GM10248 (cell line): ENCODE measurements at places on chromosomes 1 and 21.

DNA sequence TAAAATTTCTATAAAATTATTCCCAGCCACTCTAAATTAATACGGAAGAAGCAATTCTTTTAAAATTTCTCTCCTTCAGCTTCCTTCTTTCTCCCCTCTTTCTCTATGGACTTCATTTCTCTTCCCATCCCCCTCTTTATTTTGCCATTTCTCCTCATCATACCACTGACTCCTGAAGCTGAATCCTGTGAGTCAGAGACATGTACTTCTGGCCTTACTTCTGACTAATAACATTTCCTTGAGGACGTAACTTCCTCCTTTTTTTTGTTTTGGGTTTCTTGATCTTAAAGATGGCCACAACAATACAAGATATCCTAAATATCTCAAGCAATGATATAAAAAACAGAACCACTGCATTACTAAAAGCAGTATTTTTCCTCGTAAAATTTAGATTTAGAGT, 63.6 kb upstream of the DENND1B start:
- no peak for DNase-seq

GRCh38 chr1:3055051-3055450, 14.0 kb upstream of the PRDM16 start:
- DNase-seq = no peak

DNA sequence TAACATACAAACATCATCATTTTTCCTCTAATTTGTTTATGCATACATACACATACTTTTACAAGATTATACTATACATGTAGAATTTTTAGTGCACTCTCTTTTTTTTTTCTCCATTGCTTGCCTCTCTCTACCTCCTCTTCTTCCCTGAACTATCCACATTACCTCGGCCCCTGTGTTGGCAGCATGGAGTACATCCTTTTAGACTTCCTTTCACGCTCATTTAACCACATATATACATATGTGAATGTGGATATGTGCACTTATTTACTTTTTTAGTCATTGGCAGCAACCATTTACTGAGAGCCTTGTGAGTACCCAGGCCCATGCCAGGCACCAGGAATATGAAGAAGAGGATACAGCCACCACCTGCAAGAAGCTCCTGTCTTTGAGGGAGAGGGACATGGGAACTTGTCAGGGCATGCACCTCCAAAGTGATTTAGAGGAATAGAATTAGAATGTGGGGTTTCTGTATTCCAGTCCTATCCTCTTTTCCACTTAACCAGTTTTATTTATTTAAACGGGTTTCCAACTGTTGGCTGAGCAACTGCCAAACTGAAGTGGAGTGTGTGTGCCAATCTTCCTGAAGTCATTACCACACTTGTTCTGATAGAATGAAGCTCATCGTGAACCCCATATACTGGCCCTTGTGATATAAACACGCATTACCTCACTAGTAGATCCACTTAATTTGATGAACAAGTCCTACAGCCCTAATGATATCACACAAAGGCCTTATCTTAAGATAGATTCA, 212.6 kb downstream of the TNR start:
- DNase-seq = no peak

DNA sequence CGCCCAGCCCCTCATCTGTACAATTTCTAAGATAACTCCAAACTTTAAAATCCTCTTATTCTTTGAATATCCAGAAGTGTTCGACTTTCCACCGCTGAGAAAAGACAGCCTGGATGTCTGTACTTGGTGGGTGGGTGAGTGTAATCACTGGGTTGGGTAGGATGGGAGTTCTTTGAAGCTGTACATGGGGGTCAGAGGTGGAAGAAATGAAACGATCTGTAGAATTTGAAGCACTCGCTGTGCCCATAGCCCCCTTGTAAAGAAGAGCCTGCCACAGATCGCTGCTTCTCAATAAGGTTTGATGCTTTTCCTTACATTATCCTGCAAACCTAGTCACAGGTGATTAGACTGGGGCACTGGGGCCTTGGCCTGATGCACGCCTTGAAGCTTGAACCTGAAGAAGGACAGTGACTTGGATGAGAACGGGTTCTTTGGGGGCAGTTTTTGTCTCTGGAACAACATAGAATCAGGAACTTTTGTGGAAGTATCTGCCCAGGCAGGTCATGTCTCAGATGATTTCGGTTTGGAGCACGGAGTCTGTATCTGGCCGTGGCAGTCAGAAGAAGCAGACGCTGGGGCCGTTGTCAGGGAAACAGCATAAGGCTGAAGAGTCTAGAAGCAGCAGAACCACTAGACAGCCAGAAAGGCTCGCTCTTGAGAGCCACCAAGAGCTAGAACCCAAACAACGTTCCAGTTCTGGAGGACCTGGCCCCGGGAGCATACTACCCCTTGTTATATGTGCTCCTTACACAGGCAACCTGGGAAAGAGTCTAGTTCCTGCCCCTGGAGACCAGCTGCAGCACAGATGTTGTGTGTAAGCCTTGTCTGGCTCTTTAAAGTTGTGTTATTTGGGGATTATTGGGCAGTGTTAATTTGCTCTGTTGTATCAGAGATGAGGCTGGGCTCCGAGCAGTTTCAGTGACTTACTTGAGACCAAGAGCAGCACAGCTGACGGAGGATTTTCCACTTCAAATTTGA, 45.1 kb upstream of the SCCPDH start:
- DNase-seq = no peak

DNA sequence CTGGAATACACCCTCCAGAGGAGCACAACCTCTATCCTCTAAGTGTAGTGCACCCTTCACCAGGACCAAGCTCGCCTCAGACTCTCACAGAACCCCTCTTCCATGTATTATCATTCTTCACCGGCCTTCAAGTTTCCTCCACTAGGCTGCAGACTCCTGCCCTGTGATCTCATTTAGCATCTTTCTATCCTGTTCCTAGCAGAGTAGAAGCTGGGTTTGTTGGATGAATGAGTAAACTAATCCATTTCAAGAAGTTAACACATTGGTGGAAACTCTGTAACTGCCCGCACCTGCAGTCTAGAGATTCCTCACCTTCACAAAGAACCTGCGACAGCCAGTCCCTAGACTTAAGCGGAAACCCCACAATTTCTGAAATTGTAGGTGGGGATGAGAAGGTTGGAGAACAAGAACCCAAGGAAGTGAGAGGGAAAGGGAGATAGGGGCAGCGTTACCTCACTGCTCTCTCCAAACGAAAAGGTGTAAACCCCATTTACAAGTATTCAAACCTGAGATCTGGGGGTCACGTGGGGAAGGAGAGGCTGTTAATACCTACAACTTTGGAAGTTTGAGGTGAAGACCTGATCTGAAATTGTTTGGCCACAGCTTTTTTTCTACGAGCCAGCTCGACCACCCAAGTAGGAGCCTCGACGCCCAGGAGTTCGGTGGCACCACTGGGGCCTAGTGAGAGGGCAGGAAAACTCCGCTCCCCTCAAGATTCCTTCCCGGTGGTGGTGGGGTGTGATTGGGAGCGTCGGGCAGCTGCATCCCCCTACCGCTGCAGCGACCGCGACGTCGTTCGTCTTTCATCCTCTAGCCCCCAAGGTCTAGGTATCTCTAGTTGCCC, 1.2 kb downstream of the PTPN14 start:
- no peak for DNase-seq

- no peak for DNase-seq
Observed at GRCh38 chr1:47703981-47704596, 266.2 kb downstream of the FOXD2 start.
